ENCODE measurements at places on chromosomes 2 and 18. TPM values are rescaled to one million over a fixed set of nuclear protein-coding genes. Genes with fewer than 3 reads are reported as not detected.

DNA sequence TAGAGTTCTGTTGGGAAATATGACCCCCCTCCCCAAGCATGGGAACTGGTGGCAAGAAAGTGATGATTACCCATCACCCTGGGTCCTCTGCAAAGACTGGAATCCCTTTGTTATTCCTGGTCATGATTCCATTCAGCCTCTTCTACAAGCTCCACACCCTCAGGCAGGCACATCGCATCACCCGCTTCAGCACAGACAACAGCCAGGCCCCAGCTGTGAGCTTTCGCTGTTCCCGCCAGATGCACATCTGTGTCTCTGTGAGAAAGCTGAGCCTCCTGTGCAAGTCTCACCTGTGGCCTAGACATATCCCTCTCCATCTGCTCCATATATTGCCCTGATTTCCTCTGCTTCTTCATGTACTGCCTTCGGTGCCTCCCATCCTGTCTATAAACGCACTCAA lies 368.0 kb upstream of the RAB6C start:
- DNase-seq, result no peak

GRCh38 chr2:113227698-113228097 lies 51.0 kb downstream of the PAX8 start:
- DNase-seq, result no peak

GRCh38 chr2:57314682-57315081 lies 731.9 kb upstream of the VRK2 start:
- DNase-seq, result no peak

DNA sequence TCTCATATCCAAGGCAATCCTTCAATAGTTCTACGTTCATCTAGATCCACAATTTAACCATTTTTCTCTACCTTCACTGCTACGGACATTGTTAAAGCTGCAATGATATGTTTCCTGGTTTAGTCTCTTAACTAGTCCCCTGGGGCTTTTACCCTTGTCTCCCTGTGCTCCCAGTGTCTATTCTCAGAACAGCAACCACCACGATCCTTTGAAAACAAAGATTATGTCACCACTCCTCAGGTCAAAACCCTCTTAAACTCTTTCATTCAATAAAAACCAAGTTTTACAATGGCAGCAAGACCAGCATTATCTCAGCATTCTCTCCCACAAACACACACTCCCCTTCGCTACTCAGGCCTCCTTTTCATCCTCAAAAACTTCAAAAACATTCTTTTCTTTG lies 298.2 kb upstream of the CHST9 start:
- no peak for DNase-seq

DNA sequence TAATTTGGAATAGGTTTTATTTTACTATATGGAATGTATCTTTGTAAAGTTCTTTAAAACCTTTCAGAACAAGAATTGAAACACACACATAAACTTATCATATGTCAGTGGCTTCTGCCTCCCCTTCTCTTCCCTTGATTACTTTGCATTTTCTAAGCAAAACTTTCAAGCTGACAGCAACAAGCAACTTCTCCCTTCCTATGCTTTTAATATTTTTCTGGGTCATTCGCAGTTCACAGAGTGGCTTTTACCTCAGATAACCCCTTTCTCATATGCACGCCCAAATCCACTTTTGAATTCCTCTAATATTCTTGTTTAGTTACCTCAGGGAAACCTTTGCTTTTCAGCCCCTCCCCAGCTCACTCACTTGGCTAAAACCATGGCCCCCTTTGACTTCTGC lies 36.7 kb upstream of the CDC42EP3 start:
- DNase-seq, result no peak

- DNase-seq, result no peak
These were observed 111.4 kb upstream of the PGAP1 start for GRCh38 chr2:197037863-197038398.

GRCh38 chr2:100840519-100840918 lies 20.6 kb downstream of the NPAS2 start:
- DNase-seq, result no peak

DNA sequence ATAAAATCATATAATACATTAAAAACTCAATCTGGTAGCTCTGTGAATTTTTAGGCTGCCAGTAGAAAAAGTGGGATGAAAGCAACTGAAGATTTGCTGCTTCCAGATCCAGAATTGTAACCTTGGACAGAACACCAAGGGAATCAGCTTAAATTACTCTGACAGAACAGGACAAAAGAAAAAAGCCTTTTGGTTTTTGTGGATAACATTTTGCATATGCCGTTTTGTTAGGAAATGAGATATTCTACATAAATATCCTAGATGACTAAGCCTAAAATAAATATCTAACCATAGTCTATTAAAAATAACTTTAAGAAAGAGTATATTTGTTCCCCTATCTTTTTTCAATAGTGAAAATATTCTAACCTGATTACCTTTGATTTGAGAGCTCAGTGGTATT lies 148.7 kb upstream of the DOCK10 start:
- DNase-seq, result no peak

DNA sequence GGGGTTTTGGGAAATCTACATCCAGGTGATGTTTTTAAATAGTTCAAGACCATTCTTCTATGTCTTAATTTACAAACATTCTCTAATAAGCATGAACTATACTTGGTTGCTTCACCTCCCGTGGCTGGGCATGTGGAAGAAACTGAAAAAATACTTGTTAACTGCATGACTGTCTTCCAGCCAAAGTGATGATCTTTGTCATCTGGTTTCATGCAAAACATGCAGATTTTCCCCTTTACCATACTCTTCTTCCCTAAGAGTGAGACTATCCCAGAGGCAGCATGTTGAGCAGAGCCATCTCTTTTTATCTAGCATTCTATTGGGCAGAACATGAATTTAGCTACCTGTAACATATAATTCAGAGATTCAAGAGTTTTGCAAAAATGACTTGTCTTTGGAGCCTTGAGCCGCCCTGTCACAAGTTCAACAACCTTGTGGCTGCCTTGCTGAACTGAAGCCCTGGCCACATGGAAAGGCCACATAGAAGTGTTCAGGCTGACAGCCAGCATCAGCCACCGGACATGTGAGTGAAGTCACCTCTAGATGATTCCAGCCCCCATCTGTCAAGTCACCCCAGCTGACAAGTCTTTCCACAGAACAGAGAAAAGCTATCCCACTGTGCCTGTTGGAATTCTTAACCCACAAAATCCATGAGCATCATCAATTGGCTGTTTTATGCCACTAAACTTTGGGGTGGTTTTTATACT lies 142.8 kb downstream of the ANKRD44 start:
- no peak for DNase-seq

GRCh38 chr18:23135550-23136325 lies 453 bp downstream of the CABLES1 start:
- peak; percentile 55 for DNase-seq

- peak; percentile 63 for DNase-seq
These were observed 38.5 kb downstream of the KCTD18 start for GRCh38 chr2:200471324-200471848.

GRCh38 chr2:228675091-228675490 lies 493.6 kb upstream of the SPHKAP start:
- peak; percentile 38 for DNase-seq

GRCh38 chr2:42757981-42758740 lies 5.8 kb downstream of the OXER1 start:
- no peak for DNase-seq

The ATP6V1B1 gene
- not detected for total RNA-seq

The PAX8 gene
- not detected for total RNA-seq
